T-cell (primary cell): ENCODE measurements at places on chromosomes 16 and 17. TPM values are rescaled to one million over a fixed set of nuclear protein-coding genes. Genes with fewer than 3 reads are reported as not detected.
A peak's percentile ranks its signal among the peaks of the same experiment; 100 is the strongest.

DNA sequence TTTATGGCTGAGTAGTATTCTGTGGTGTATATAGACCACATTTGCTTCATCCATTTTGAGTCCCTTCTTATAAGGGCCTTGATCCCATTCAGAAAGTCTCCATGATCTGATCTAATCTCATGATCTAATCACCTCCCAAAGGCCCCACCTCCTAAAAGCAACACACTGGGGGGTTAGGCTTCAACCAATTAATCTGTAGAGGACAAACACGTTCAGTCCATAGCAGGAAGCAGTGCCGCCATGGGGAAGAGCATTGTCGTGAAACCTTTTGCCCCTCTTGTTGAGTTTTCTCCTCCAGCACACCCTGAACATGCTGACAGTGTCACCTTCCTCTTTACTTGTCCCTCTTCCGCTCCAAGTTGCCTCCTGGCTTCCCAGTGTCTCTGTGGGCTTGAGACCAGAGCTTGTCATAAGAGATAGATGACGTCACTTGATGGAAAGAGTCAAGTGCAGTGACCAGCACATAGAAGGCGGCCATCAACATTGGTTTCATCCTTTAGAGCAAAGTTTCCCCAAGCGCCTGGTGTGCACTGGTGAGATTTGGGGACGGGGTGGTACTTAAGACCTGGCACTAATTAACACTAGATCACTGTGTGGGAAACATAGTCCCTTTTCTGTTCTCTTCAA, 74.1 kb downstream of the PRKCB start:
- H3K27ac ChIP-seq: no peak overlapping the region
- no peak for DNase-seq
- no peaks in the 10 kb centered on the region for H3K36me3 ChIP-seq
- H3K4me1 ChIP-seq: peaks cover 6% of the 10 kb centered on the region
- H3K27me3 ChIP-seq: no peaks in the 10 kb centered on the region
- H3K4me3 ChIP-seq: no peak overlapping the region

DNA sequence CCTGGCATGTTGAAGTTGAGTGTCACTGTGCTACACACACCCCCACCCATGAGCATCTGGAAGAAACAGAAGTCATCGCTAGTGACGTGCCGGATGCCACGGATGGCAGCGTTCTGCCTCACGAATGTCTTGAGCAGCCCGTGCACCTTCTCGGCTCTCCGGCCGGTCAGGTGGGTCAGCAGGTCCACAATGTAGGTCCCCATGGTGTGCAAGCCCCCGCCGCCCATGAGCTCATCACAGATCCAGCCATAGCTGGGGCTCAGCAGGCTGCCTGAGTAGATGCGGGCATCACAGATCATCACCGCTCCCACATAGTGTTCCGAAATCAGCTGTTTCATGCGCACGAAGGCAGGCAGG, 8.9 kb downstream of the C16orf86 start:
- no peaks in the 10 kb centered on the region for H3K27me3 ChIP-seq
- no peak overlapping the region for H3K27ac ChIP-seq
- no peak for DNase-seq
- H3K36me3 ChIP-seq: peaks cover 4% of the 10 kb centered on the region
- H3K4me1 ChIP-seq: no peaks in the 10 kb centered on the region

GRCh38 chr17:59620064-59620359, 317 bp downstream of the CLTC start:
- peaks cover 2% of the 10 kb centered on the region for H3K36me3 ChIP-seq
- peak overlapping the region; percentile 96 for H3K27ac ChIP-seq
- H3K4me1 ChIP-seq: peaks cover 29% of the 10 kb centered on the region
- peak overlapping the region; percentile 92 for H3K4me3 ChIP-seq
- no peak for DNase-seq

DNA sequence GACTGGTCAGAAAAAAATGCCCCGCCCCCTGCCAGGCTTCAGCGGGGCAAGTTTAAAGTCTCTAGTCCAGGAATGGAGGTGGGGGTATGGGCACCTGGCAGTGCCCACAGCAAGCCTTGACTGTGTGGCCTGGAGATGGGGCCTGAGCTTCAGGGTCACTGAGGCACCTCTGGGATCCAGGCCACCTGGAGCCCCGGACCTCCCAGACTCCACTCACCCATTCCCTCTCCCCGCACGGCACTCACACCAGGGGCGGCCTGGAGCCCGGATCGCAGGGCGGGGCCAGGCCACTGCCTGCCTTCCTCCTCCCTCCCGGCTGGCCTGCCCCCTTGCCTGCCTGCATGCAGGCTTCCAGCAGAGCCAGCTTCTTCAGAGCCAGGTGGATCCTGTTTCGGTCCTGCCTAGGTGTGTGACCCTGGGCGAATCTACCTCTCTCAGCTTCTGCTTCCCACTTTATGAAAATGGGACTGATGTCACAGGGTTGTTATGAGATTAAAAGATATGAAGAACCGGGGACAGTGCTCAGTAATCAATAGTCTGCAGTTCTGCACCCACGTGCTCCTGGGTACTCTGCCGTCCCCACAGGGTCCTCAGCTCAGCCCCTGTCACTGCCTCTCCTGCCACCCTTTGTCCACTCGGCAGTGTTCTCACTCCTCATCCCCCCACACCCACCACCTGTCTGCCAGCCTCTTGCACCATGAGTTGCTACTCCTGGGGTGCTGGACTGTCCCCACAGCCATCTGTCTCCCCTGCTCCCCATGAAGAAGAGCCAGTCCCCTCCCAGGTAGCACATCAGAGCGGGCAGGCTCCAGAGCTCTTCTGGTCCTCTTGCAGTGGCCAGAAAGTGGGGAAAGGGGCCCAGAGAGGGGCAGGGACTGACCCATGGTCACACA, 1.2 kb upstream of the TCAP start:
- H3K27me3 ChIP-seq: peaks cover 31% of the 10 kb centered on the region
- H3K4me1 ChIP-seq: peaks cover 48% of the 10 kb centered on the region
- H3K27ac ChIP-seq: no peak overlapping the region
- no peak for DNase-seq
- H3K4me3 ChIP-seq: no peak overlapping the region

DNA sequence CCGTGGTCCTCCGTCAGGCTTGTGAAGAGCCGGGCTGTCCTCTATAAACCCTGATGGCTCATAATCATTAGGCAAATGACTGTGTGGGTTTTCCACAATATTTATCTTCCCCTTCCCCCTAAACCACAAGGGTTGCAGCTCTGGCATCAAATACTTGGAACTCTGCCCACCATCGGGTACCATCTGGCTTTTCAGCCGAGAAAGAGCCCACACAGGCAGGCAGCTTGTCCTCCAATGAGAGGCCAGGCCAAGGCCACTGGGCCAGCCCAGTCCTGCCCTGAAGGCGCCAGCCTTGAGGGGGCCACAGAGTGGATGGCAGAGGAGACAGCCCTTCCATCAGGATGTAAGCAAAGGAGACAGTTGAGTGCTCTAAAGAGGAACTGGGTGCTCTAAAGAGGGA, 31.8 kb upstream of the NAT9 start:
- no peak overlapping the region for H3K27ac ChIP-seq
- no peak overlapping the region for H3K4me3 ChIP-seq
- no peak for DNase-seq
- peaks cover 53% of the 10 kb centered on the region for H3K36me3 ChIP-seq
- no peaks in the 10 kb centered on the region for H3K4me1 ChIP-seq

EPX gene
- total RNA-seq: not detected
